CD4-positive, alpha-beta T cell treated with Interleukin-15 for 4 hours (primary cell): ENCODE measurements at places on chromosomes 1 and 21.
A peak's percentile ranks its signal among the peaks of the same experiment; 100 is the strongest.

- no peak for DNase-seq
These were observed 5.0 kb upstream of the ILDR2 start for GRCh38 chr1:166980383-166980782.

GRCh38 chr21:19321688-19322087, 918.1 kb upstream of the TMPRSS15 start:
- DNase-seq = no peak

DNA sequence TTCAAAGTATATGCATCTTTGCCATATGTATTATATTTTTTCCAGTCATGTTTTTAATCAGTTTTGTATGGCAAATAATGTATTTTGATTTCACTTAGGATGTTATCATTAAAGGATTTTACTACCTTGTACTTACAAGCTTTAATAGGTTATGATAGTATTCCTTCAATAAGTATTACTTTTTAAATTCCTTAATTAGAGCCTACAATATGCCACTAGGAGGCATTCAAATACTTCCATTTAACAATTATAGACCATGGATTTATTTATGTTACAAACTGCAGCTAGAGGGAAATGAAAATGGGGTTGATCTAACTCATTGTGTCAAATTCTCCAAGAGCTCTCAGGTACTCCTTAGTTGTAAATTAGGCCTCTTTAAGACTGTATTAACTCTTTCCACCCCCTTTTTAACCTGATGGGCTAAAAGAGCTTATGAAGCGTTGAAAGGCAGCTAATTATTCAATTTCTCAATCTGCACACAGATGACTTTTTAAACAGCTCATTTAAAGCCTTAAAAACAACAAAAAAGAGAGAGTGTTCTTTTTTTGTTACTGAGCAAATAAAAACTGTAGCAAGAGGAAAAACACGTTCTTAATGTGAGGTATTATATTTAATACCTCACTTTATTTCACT, 156.2 kb downstream of the DENND1B start:
- peak; percentile 7 for DNase-seq

- DNase-seq = no peak
These were observed 47.6 kb upstream of the VAV3 start for GRCh38 chr1:108012553-108012952.

DNA sequence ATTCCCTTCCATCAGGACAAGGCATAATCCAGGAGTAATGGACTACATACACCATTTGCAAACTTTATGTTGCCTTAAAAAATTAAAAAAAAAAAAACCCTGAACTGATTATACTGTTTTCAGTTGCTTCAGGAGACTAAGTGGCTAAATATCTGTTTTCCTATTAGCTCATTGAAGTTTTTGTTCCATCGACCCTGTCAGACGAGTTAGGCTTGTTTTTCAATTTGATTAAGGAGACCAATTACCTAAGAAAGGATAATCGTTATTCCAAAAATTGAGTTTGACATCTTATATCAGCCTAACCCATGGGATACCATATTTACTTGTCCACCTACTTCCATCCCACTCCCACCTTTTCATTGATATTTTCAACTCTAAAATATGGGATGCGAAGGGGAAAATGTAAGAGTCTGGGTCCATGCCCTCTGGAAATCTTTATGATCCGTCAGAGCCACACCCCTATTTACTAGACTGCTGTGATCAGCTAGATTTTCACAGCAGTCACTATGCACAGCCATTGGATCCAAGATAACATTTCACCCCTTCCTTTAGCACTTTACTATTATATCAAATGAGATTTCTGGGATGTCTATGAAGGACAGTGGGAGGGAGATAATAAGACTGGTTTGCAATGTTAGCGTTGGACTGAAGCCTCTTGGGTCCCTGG, 41.0 kb downstream of the IL12RB2 start:
- no peak for DNase-seq

GRCh38 chr21:15061279-15061678, 3.5 kb downstream of the NRIP1 start:
- no peak for DNase-seq

GRCh38 chr1:108560189-108560873, 431 bp downstream of the EEIG2 start:
- DNase-seq = peak; percentile 25

GRCh38 chr1:26300578-26301275, 5.7 kb downstream of the UBXN11 start:
- no peak for DNase-seq

DNA sequence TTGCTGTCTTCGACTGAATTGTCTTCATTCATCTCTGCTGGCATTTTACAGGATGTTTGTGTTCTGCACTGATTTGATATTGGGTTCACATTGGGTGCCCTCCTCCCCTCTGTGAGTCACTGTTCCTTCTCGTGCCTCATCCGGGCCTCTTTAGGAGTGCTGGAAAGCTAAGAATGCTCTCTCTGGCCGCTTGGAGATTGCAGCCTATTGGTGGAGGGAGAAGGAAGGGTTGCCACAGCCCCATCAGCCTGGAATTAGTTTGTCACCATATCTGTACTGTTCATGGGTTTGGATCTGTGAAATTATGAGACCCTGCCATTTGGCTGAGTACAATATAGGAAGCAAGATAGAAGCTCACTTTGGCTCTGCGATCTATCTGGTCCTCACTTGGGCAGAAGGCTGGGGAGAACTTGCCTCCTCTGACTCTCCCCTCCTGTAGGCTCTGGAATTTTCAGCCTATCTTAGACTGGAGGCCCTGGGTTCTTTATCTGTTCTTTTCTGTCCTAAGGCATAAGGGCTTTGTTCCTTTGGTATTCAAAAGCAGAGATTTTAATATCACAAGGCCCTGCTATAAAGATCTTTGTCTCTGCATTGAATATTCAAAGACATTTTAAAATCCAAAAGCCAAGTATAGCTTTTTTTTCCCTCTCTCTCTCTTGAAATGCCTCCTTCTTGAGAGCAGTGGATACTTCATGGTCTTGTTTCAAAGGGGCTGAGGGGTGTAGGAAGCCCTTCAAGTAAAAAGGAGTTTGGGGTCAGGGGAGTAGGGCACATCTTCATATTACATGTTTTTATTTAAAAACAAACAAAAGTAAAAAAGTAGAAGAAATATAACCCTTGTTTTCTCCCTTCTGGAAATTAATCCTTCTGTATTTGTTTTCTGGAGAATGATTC, 347.9 kb downstream of the ZP4 start:
- DNase-seq = no peak

DNA sequence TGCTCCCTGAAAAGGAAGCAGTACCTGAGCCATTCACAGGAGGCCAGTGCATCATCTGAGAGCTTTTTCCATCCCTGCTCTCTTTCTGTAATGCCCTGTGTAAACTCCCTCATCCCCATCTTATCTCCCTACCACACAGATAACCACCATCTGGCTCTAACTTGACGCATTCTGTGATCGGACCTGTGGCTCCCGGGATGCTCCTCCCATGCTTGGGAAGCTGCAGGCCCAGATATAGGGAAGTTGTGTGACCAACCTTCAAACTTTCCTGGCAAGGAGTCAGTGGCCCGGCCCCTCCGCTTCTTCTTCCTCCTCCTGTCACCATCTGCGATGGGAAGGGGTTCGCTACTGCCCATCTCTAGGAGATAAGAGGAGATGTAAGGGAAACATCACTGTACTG, 21.1 kb downstream of the MKNK1 start:
- no peak for DNase-seq

DNA sequence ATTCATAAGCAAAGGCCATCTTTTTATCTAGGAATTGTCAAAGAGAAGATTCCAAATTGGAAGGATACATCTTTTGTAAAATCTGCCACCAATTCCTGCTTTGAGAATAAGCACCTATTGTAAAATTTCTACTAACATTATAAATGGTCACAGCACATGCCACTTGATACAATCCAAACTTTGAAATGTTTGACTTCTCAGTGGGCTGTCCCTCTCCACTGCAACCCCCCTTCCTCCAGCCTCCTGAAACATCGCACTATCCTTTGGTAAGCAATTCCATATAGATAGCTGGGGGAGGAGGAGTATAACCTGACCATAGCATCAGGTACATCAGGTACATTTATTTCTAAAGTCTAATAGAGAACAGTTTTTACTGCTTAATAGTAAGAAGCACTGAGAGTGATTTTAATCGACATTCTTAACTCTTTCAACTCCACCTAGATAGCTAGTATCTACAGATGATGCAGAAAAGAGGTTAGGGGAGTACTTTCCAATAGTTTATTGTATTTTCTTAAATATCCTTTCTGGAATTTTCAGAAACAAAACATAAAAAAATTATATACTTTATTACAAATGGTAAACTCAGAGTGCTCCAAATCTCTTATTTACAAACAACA, 2.9 kb downstream of the JUN start:
- DNase-seq = no peak

GRCh38 chr1:66335125-66335524, 198.8 kb upstream of the SGIP1 start:
- DNase-seq = no peak
